ENCODE measurements at places on chromosomes 2 and 18.

DNA sequence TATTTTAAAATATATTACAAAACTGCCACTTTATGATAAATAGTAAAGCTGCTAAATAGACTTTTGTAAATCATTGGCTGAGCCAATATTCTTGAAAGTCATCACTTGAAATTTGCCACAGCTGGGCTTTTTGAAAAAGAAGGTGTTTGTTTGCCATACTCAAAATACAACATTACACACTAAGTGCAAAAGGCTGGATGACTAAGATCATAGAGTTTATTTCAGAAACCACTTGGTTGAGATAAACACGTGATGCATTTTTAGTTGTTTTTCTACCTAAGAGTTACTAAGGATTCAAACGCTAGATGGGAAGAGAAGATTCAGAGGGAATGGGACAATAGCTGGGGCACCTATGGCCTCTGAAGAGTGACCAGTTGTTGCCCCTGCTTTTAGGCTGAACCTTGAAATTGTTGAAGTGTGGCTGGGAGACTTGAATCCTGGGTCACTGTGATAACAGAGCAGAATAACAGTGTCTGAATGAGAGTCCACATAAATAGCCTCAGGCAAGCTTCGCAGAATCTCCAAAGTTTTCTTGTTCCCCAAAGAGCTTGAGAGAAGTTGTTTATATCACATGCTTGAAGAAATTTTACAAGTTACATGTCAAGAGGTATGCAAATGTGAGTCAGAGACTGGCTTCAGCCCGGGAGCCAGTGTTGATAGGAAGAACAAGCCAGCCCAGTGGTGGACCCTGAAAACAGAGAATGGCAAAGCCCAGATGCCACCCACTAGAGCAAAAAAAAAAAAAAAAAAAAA lies 409.8 kb downstream of the GPD2 start:
- no peak for DNase-seq

- DNase-seq = no peak
These were observed 3.3 kb downstream of the KIF3C start for GRCh38 chr2:25979001-25979400.

DNA sequence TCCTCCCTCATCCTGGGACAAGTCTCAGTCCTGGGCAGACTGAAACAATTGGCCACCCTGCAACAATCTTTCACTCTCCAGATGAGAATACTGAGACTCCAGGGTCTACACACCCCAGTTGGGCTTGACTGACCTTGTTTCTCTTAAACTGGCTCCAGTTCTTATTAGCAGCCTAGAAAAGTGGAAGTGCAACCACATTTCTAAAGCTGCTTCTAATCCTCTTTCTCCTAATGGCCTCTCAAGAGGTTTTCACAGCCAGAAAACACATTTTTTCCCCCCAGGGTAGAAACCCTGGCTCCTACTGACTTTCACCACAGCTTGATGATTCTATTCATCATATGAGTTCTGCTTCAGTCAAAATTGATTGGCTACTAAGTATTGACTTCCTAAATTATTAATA lies 45.8 kb downstream of the SLC4A5 start:
- no peak for DNase-seq

GRCh38 chr2:112007493-112007892 lies 47.6 kb upstream of the TMEM87B start:
- DNase-seq = no peak

- no peak for DNase-seq
These were observed 60.4 kb downstream of the C2orf76 start for GRCh38 chr2:119306196-119306590.

- no peak for DNase-seq
These were observed 12.3 kb upstream of the RESP18 start for GRCh38 chr2:219344751-219345430.

DNA sequence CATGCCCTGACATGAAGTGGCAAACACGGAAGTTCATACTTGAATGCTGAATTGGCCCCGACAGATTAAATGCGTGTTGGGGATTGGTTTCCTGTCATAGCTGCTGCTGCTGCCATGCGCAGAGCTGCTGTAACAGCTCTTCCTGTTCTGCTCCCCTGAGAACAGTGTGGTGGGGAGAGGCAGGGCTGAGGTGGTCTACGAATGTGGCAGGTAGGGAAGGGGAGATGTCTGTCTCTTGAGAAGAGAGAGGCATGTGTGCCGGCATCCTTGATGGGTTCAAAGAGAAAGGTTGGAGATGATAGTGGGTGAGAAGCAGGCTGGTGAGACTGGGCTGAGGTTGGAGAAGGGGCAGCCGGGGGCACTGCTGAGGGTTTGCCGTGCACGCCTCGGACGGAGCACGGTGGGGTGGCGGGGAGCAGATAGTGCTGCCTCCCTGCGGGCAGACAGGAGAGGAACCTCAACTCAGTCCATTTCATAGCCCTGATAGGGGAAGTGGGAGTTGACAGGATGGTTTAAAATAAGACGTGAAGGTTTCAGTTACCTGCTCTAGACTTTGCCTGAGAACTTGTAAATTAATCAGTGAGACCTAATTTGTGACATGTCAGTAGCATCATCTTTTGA lies 46.1 kb downstream of the TMEM185B start:
- peak; percentile 68 for DNase-seq

- DNase-seq = no peak
These were observed 325.0 kb downstream of the ARL6IP6 start for GRCh38 chr2:153043385-153043784.

DNA sequence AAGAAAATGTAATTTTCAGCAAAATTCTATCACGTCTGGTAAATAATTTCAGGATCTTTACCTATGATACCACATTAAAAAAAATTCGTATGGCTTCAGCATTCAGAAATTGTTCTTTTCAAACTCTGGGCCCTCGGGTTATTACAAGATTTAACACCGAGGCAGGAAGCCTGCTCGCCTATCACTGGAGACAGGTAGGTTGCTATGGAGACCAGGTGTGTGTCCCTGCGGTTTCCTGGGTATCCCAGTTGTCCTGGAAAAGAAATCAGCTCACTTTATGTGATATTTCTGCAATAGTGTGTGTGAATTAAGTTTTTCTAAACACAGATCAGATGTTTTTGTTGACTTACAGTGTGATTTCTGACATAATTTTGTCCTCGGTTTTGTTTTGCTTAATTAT lies 14.2 kb downstream of the HPCAL1 start:
- DNase-seq = no peak

DNA sequence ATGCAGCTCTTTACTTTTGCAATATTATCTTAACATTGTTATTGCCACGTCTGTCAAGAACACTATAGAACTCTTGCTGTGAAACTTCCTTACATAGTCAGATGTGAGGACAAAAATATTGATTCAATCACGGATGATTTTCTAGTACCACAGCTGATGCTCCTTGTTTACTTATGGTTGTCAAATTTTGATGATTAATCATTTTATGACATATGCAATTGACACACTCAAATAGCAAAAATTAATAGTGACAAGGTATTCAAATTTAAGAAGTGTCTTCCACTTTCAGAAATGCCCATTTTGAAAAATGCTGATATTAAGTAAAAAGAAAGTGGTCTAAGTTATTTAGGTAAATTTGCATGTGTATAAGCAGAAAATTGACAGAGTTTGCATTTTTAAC lies 284.0 kb downstream of the CCDC102B start:
- no peak for DNase-seq

DNA sequence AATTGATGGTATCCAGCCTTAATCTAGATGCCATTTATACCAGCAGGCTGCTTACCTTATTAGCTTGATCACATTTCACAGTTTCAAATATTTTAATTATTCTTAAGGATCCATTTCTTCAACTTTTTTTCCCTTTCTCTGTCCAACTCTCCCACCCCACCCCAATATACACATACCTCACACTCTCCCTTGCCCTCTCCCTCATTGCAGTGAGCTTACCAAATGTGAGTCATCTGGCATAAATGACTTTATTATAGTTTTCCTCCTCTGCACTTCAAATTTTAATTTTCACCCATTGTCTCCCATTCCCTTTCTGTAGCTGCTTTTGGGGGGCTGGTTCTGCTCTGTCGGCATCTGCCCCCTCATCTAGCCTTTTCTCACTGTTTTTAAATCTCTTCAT lies 12.9 kb downstream of the HTR2B start:
- DNase-seq = no peak

- no peak for DNase-seq
These were observed 103.8 kb upstream of the APCDD1 start for GRCh38 chr18:10350661-10351060.

DNA sequence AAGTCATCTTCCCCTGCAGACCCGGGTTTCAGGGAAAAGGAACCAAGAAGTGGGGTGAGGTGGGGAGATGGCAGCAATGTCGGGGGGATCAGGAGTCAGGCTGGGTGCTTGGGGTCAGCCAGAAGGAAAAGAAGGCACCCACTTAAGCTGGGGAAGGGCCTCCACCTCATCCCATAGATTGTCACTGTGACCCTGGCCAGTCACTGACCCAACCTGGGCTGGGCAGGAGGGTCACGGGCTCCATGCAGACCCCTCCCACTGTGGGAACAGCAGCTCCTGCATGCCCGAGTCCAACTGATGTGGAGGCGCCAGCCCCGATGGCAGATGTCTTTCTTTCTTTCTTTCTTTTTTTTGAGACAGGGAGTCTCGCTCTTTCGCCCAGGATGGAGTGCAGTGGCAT lies 53.6 kb upstream of the HAAO start:
- no peak for DNase-seq

GRCh38 chr18:45567123-45567522 lies 48.2 kb upstream of the SLC14A2 start:
- no peak for DNase-seq

DNA sequence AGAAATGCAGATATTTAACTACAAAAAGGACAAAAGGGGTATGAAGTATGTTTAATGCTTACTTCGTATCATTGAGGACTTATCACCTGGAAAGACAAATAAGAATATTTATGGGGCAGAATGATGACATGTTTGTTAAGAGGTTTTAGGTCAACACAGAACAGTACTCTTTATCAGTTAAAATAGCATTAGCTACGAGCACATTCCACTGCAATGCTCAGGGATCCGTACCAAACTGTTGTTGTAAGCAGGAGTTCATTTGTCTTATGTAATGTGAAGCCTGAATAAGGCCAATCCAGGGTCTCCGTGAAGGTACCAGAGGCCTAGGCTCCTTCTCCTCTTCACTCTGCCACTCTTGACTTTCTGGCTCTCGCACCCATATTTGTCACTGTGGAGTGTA lies 465.7 kb upstream of the NRP2 start:
- DNase-seq = no peak

GRCh38 chr2:2464643-2465042 lies 133.6 kb upstream of the MYT1L start:
- no peak for DNase-seq

- no peak for DNase-seq
These were observed 75.2 kb upstream of the CTNNA2 start for GRCh38 chr2:79437433-79438267.

DNA sequence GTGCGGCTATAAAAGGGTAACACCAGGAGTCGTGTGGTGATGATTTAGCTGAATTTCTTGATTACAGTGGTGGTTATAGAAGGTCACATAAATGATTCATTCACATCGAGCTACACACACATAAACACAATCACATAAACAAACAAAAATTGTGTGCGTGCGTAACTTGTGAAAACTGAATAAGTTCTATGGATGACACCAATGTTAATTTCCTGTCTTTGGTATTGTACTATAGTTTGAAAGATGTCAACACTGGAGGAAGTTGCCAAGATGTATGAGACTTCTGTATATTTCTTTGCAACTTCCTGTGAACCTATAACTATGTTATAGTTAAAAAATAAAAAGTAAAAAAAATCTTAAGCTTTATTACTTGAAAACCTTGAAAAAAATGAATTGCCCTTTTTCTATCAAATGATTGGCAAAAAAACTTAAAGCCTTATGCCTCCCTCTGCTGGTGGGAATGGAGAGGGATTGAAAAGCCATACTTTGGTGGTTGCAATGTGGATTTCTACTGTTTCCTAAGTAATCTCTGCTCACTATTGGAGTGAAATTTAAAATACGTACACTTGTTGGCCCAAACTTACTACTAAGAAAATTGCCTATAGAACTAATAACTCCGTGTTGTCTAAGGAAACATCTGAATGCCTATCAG lies 227.7 kb downstream of the RPIA start:
- no peak for DNase-seq

DNA sequence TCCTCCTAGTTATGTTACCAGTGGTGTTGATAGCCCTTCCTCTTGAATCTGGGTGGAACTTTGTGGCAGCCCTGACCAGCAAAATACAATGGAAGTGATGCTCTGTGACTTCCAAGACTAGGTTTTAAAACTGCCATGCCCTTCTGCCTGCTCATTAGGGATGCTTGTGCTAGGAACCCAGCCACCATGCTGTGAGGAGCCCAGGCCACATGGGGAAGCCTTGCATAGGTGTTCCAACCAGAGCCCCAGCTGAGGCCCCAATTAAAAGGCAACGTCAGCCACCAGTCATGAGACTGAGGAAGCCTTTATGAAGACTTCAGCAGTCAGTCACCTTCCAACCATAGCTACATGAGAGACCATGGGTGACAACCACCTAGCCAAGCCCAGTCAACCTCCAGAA lies 14.0 kb upstream of the MAPRE2 start:
- no peak for DNase-seq

- DNase-seq = no peak
These were observed 14.8 kb downstream of the TIMM21 start for GRCh38 chr18:74163019-74163660.

GRCh38 chr18:76619621-76620315 lies 124.7 kb upstream of the ZNF516 start:
- no peak for DNase-seq

DNA sequence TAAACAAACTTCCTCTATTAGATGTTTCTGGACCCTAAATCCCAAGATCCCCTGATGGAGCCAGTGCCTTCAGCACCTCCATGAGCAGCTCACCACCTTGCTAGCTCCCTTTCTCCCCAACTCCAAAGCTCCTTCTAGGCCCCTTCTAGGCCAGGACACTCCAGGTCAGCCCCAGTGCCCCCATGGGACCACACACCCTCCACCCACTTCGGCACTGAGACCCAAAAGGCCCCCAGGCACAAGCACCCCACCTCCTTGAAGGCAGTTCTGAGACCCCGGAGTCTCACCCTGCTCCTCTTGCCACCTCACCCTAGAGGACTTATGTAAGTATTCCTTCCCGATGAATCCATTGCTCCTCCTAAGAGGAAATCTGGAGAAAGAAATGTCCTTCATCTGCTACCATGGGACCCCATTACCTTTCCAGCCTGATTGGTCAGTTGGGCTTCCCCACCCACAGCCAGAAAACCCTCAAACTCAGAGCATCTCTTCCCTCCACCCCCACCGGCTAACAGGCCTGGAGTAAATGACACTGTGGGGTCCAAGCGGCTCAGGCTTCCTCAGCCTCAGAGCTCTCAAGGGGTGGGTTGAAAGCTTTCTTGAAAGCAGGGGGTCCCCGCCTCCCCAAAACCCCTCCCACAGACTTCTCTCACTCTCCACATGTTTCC lies 9.8 kb upstream of the ARMC9 start:
- DNase-seq = no peak

GRCh38 chr2:168992591-168993349 lies 38.4 kb downstream of the ABCB11 start:
- DNase-seq = no peak

DNA sequence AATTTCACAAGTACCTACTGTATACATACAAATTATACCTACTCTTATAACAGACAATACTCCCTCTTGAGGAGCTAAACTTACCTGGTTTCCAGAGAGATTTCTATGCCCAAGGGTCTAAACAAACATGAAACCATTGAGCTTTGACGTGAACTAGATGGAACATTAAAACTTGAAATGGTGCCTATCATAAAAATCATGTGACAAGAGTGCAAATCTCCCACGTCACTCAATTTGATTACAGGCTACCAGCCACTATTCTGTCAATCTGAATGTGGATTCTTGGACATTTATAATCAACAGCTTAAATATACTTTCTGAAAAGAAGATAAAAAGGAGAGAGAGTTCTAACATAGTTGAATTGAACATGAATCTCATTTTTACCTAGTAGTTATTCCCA lies 297.1 kb upstream of the SESTD1 start:
- DNase-seq = no peak

GRCh38 chr18:67135981-67136380 lies 380.5 kb downstream of the DSEL start:
- DNase-seq = no peak

Data from activated T-helper 9 cell treated with anti-CD3 and anti-CD28 coated beads, Interleukin-2, amount 50 U/mL, for 16 hours (primary cell).